ENCODE measurements at places on chromosomes 16 and 17.

GRCh38 chr17:46942441-46943217 lies 19.7 kb downstream of the GOSR2 start:
- no peak overlapping the region for H3K4me3 ChIP-seq
- H3K4me1 ChIP-seq = peaks cover 17% of the 10 kb centered on the region
- peak; percentile 36 for DNase-seq
- H3K27me3 ChIP-seq = no peaks in the 10 kb centered on the region
- H3K36me3 ChIP-seq = peaks cover 2% of the 10 kb centered on the region

GRCh38 chr17:45123930-45124796 lies 8.2 kb downstream of the PLCD3 start:
- DNase-seq = no peak
- no peaks in the 10 kb centered on the region for H3K4me1 ChIP-seq
- H3K27ac ChIP-seq = no peak overlapping the region
- H3K4me3 ChIP-seq = no peak overlapping the region
- no peaks in the 10 kb centered on the region for H3K36me3 ChIP-seq

DNA sequence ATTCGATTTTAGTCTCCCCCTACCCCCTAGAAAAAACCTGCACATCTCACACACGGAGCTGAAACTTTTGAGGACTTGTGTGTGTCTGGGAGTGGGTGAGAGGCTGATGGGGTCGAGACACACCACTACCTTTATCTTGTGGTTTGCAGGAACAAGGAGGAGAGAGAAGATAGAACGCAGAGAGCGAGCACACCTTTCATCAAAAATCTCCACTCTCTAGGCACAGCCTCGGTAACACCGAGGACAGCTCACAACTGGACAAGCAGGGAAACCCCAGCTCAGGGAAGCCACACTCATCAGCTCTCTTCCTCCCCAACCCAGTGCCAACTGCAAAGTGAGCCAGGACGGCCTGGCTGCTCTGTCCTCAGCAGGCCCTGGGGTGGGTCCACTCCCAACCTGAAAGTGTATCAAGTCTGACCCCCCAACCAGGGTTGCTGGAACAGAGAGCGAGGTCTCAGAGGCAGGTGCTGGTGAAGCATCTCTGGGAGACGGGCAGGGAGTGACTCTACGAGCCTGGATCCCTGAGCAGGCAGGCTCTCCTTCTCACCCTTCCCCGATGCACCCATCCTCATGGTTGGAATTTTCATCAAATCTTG lies 5.2 kb upstream of the GHDC start:
- no peak overlapping the region for H3K4me3 ChIP-seq
- H3K4me1 ChIP-seq = peaks cover 11% of the 10 kb centered on the region
- no peaks in the 10 kb centered on the region for H3K27me3 ChIP-seq
- H3K27ac ChIP-seq = peak overlapping the region; percentile 83
- H3K36me3 ChIP-seq = no peaks in the 10 kb centered on the region

DNA sequence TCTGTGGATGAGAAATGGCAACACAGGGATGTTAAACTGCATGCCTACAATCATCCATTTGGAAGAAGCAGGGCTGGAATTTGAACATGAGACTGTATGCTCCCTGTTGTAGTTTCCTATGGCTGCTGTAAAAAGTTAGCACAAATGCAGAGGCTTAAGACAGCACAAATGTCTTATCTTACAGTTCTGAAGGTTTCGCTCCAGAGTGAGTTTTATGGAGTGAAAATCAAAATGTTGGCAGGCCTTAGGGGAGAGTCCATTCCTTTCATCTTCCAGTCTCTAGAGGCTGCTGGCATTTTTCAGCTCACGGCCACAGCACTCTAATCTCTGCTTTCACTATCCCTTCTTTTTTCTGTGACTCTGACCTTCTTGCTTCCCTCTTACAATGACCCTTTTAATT lies 660.1 kb downstream of the WWOX start:
- no peaks in the 10 kb centered on the region for H3K27me3 ChIP-seq
- peaks cover 2% of the 10 kb centered on the region for H3K4me1 ChIP-seq
